ENCODE measurements at places on chromosomes 12 and 14.
A peak's percentile ranks its signal among the peaks of the same experiment; 100 is the strongest.

DNA sequence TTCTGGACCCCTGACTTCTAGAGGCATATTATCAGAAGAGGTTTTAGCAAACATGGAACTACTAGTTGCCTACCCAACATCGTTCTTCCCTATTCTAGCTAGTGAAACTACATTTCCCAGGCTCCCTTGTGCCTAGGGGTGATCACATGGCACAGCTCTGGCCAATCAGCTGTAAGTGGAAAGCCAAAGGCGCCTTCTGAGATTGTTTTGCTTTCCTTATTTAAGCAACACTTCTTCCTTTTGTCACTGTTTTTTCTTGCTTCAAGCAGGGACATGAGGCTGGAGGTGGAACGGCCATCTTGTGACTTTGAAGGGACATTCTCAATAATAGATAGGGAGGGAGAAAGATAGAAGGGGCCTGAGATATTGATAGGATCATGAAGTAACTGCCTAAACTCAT lies 136.7 kb downstream of the ZNF664 start:
- DNase-seq: peak; percentile 35

DNA sequence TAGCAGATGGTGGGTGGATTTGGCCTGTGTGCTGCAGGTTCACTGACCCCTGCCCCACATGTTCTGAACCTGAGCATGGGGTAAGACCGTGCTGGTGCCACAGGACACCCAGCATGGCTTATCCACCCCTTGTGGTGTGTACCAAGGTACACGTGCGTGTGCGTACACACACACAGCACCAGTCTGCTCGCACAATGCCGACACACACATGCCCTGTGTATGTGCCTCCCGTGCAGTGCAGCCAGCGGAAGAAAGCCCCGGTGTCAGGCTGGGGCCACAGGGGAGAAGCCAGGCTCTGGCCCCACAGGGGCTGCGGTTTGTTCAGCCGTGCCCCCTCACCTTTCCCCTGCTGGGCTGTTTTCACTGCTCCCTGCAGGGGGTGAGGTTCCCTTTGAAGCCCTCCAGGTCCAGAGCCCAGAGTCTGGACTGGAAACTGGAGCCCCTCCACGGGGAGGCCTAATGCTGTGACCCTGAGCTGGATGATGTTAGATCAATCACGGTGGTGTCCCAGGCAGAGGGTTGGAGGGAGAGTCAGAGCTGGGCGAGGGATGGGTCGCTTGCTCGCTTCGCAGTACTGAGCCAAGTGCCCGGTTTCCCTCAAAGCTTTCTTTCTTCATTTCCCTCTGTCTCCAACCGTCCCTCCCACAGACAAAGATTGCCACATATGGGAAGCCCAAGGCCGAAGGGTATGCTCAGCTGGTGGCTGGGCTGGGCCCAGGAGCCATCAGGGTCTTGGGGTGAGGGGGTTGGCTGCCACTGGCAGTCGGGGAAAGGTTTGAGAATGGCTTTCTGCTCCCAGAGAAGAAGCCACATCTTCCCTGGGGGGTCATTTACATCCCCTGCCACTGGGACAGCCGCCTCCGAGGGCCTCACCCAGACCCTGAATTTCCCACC lies 6.2 kb downstream of the DTX1 start:
- no peak for DNase-seq

- DNase-seq: no peak
Observed at GRCh38 chr12:14993537-14994266, 20.9 kb downstream of the PDE6H start.

DNA sequence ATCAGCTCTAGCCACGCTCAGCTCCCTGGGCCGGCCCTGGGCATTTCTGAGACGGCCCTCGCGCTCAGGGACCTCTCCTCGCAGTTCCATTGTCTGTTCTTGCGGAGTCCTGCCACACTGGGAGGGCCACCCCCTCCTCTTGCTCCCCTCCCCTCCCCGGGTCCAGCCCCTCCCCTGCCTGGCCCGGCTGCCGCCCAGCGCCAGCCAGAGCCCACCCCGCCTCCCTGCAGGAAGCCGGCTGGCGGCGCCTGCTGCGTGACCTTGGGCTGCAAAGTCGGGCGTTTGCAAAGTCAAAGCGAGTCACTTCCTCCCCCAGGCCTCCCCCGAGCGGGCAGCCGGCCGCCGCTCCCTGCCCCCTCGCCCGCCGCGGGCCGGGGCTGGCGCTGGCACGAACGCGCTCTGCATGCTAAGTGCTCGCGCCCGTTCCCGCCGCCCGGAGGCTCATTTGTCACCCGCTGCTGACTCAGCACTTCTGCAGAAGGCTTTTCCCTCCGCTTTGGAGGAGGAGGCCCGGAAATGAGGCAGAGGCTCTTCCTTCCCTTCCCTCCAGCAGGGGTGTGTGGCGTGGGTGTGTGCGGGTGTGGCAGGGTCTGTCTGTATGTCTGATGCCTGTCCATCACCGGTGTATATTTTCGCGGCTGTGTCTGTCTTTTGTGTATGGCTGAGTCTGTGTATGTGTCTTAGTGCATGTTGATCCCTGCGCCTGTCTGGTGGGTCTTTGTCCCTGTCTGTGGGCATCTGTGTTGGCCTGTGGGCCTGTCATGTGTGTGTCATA lies 72.0 kb downstream of the IRF2BPL start:
- DNase-seq: peak; percentile 84

DNA sequence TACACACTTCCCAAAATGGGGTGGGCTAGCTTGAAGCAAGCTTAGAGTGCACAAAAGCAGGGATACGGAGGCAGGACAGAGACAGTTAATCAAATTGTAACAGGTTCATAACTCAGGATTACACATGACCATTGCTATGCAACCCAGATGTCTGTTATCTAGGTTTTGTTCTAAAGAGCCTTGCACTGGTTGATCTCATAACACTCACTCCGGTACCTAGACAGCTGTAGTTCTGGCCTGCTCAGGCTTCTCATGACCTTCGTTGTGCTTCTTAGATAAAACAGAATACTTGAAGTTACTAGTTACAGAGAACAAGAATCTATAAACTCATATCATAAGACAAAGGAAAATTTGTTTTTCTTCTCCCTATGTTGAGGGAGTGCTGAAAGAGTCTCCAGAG lies 983.4 kb downstream of the TMEM121 start:
- DNase-seq: no peak

DNA sequence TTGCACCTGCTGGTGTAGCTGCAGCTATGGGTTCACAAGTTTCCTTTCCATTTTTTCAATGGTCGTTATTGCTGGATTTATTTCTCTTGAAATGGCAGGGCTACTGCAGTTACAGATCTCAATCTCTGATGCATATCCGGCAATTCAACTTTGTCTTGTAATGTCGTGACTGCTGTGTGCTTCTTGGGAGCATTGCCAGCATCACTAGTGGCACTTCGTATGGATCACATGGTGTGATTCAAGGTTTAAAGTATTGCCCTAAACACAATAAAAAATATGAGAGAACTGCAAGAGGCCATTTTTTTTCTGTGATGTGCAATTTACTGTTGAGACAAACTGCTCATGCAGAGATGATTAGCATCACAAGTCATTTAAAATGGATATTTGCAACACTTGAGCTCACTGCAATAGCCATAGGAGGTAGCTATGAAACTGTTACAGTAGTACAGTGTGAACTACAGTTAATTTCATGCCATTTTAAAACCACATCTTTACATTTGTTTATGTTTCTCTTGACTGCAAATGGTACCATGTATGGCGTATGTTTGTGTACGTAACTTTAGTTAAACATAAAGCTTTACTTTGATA lies 217.4 kb upstream of the PDE3A start:
- DNase-seq: no peak

GRCh38 chr14:71319666-71320065 lies 412.4 kb downstream of the PCNX1 start:
- no peak for DNase-seq

- DNase-seq: no peak
Observed at GRCh38 chr12:116924558-116925453, 14.1 kb downstream of the FBXW8 start.

DNA sequence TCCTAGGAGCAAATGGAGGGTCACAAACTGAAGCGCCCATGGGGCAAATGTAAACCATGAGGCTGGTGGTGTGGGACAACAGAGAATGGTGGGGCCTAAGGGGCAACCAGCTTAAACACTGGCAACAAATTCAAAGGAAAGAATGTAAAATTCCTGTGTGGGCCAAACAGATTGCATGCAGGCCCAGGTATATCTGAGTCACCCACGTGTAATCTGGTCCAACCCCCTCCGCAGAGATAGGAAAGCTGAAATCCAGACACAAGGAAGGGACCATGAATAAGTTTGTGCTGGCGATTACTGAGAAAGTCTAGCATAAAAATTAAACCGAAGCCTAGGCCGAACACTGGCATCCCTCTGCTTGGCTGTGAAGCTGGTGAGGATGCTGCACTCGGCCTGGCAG lies 71.6 kb downstream of the ITPK1 start:
- no peak for DNase-seq

DNA sequence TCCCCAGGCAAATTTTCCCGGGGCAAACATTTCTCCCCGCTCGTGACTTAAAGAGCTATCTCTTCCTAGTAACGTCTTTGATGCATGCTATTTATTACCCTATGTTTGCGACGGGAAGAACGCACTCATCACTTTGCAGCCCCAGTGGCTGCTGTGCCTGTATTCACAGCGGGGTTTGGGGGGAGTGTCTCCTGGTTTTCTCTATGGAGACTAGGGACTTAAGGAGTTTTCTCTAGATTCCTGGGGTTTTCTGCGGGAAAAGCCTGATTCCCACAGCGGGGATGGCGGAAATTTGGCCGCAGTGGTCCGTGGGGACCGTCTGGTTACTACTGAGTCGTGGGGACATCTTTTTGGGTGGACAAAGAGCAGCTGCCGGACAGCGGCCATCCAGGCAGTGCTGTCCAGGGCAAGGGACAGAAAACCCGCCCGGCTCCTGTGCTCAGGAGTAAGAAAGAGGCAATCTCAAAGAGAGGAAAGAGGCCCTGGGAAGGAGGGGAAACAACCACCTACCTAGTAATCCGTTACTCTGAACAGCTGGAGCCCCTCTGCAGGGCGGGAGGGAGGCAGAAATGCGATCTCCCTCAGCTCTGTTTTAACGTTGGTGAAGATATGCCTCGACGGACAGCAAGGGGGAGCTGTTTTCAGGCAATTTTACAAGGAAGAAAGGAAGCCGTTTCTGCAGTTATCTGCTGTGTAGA lies 771 bp upstream of the AVPR1A start:
- DNase-seq: peak; percentile 70

DNA sequence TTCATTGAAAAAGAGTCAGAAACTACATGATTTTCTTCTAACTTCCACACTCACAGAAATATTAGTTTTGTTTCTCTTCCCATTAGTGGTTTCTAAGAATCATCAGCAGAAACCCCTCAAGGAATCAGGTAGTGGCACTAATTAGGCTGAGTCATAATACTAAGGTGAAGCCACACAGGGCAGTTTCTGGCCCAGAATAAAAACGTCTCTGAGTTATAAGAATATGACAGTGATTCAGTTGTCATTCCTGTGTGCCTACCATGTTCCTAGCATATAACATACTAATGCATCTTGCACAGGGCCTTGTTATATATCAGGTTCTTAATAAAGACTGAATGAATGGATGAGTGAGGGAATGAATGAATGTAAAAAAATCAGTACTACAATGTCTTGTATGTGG lies 206.0 kb upstream of the PLEKHG7 start:
- no peak for DNase-seq

DNA sequence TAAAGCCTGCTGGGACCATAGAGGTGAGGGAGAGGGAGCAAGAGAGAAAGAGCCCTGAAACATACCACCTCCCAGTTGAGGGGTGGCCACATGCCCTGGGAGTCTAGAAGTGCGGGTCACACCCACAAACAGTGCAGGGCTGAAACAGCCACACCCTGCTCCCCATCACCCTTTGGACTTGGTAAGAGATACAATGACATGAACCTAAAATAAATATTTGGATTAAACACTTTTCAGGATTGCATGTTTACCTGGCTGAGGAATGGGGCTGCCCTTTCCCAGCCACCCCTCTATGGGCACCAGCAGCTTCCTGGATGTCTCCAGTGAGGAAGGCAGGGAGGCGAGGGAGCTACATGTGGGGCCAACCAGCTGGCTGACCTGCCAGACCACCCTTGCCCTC lies 39.0 kb upstream of the TC2N start:
- no peak for DNase-seq

GRCh38 chr12:3431686-3432085 lies 59.3 kb upstream of the PRMT8 start:
- no peak for DNase-seq

GRCh38 chr14:89401241-89401640 lies 15.8 kb downstream of the FOXN3 start:
- DNase-seq: no peak

- no peak for DNase-seq
Observed at GRCh38 chr14:61420326-61420725, 98.9 kb downstream of the PRKCH start.

GRCh38 chr14:68965261-68965761 lies 13.8 kb downstream of the ACTN1 start:
- no peak for DNase-seq

- no peak for DNase-seq
Observed at GRCh38 chr12:77979597-77980250, 149.0 kb downstream of the NAV3 start.

GRCh38 chr14:41899416-41899815 lies 292.7 kb downstream of the LRFN5 start:
- no peak for DNase-seq

DNA sequence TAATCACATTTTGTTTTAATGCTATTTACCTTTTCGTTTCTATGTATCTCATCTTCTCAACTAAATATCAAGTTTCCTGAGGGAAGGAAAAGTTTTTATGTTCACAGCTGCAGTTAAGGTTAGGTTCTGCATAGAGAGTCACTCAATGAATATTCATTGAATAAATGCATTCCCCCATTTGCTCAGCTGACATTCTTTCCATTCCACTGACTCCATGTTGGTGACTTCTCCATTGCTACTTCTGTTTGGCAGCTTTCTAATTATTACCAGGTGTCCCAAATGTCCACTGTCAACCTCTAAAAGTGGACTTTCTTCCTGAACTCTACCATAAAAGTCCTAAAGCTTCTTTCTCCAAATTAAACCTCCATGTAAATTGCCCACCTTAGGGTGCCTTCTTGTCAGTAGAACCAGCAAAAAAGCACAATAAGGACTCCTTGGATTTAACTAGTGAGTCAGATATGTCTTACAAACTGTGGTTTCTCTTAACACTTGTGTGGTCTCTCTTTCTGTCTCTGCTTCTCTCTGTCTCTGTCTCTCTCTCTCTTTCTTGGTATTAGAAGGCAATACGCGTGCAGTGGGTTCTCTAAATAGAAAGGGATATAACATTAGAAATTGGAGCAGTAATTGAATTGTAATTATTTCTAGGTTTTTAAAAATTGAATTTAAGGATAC lies 85.9 kb downstream of the TMEM117 start:
- DNase-seq: no peak

DNA sequence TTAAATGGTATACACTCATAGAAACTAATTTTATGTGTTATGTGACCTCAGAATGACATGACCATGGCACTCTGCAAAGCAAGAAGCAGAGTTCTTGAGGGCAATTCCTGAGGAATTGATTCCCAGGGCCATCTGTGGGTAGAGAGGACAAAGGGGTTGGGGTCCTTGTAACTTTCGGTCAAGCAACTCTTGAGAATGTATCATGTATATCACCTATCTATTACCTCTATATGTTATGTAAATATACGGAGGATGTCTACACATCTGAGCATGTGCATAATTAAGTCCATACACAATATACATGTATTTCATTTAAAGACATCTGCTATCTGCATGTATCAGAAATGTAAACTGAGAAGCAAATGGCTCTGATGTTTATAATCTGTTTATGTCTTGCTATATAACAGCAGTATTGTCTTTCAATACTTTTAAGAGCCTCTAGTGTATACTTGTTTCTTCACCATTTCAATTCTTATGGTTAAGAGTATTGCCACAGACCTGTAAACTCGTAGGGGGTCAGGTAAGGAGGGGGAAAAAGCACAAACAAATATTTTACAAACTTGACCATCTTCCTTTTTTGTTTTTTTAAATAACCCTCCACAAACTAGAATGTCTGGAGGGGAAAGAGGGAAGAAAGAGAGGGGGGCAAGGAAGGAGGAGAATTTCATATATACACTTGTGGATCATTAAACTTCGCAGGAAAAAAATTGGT lies 4.5 kb downstream of the FOXA1 start:
- DNase-seq: no peak
